Activated naive CD8-positive, alpha-beta T cell treated with anti-CD3 and anti-CD28 coated beads, Interleukin-2, amount 10 ng/mL, durations not matched to agents 7 days and 5 days (primary cell): ENCODE measurements at places on chromosomes 11 and 22. TPM values are rescaled to one million over a fixed set of nuclear protein-coding genes. Genes with fewer than 3 reads are reported as not detected.

SHANK2 gene
- total RNA-seq, result not detected

TTLL1 gene
- total RNA-seq, result 10.7 TPM

OR51M1 gene
- not detected for total RNA-seq

C22orf42 gene
- total RNA-seq, result not detected

DNA sequence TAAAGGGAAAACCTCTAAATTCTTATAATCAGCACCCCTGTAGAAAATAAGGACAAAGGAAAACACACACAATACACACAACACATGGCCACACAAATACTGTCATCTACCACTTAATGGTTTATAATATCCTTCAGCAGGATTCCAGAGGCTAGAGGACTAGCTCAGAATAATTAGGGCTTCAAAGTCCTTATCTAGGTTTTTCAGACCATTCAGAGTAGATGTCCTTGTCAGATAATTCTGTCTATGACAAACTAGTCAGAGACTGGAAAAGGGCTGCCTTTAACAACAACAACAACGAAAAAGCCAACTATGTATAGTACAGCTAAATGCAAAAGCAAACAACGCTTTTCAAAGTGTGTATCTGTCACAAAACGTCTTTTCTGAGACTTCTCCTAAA lies 456.5 kb upstream of the CNTN5 start:
- H3K27me3 ChIP-seq, result no peaks in the 10 kb centered on the region
- H3K36me3 ChIP-seq, result no peaks in the 10 kb centered on the region
- H3K27ac ChIP-seq, result no peak overlapping the region
- no peak overlapping the region for H3K4me3 ChIP-seq

GRCh38 chr11:65418431-65418680 lies 4.2 kb upstream of the NEAT1 start:
- H3K4me3 ChIP-seq, result peak overlapping the region; percentile 100
- no peak for DNase-seq
- H3K27ac ChIP-seq, result peak overlapping the region; percentile 100
- H3K27me3 ChIP-seq, result peaks cover 2% of the 10 kb centered on the region

DNA sequence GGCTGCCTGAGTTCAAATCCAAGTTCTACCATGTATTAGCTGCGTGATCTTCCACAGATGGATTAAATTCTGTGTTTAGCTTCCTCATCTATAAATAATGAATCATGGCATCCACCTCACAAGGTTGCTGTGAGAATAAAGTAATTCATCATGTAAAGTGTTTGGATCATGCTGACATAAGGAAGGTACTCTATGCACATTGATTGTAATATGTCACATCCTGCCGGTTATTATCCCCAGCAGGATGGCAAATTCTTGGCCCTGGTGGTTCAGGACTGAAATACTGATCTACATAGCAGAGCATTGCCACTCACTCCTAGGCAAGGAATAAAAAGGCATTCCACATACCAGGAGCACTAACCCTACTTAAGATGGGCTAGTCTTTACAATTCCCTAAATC lies 40.8 kb downstream of the LGR4 start:
- DNase-seq, result no peak

GRCh38 chr22:44088976-44089570 lies 65.0 kb downstream of the PARVB start:
- H3K27ac ChIP-seq, result no peak overlapping the region
- peaks cover 2% of the 10 kb centered on the region for H3K36me3 ChIP-seq
- H3K27me3 ChIP-seq, result no peaks in the 10 kb centered on the region
- peaks cover 4% of the 10 kb centered on the region for H3K4me1 ChIP-seq
- DNase-seq, result no peak

DNA sequence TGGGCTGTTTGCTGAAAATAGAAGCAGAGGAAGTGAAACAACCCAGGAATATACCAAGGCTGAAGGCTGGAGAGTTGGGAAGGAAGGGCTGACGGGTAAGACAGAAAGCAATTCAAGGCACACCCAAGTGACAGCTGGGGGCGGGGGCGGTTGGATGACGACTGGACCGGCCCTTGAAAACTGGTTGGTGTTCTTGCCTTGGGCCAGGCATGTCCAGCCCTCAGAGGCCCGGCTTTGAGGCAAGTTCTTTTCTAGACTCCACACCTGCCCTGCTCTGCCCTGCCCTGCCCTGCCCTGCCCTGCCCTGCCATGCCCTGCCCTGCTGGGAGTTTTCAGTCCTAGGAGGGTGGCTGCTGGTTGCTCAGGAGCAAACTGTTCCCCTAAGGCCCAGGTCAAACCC lies 34.2 kb upstream of the CACNG2 start:
- H3K4me1 ChIP-seq, result no peaks in the 10 kb centered on the region
- H3K27ac ChIP-seq, result no peak overlapping the region
- no peak for DNase-seq
- H3K4me3 ChIP-seq, result no peak overlapping the region

- DNase-seq, result no peak
- H3K4me1 ChIP-seq, result no peaks in the 10 kb centered on the region
- no peak overlapping the region for H3K4me3 ChIP-seq
- H3K27ac ChIP-seq, result no peak overlapping the region
- no peaks in the 10 kb centered on the region for H3K36me3 ChIP-seq
These were observed 142.7 kb downstream of the FBXO7 start for GRCh38 chr22:32617271-32617670.
